ENCODE measurements at places on chromosomes 5 and 9.

- no peak overlapping the region for H3K4me3 ChIP-seq
- no peaks in the 10 kb centered on the region for H3K36me3 ChIP-seq
- no peak overlapping the region for H3K27ac ChIP-seq
- no peak for DNase-seq
- no peaks in the 10 kb centered on the region for H3K27me3 ChIP-seq
- no peaks in the 10 kb centered on the region for H3K4me1 ChIP-seq
Observed at GRCh38 chr5:130710596-130710995, 454.5 kb downstream of the HINT1 start.

GRCh38 chr5:24767086-24767485 lies 122.3 kb upstream of the CDH10 start:
- H3K4me1 ChIP-seq: no peaks in the 10 kb centered on the region
- H3K36me3 ChIP-seq: no peaks in the 10 kb centered on the region
- H3K4me3 ChIP-seq: no peak overlapping the region
- H3K27ac ChIP-seq: no peak overlapping the region
- DNase-seq: no peak

DNA sequence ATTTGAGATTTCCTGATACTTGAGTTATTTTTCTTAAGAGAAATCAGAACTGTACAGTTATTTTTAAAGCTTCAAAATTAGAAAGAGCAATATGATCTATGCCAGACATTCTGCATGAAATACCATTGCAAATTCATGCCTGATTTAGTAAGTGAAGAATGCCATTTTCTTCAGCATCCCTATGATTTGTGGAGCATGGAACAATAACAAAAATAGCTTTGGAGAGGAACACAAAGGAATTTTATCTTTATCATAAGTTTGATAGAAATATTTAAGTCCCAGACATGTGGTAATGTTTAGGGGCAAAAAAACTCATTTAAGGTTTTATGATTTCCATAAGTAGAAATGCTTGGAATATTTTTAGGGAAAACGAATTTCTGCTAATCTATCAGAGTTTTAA lies 1863.4 kb downstream of the EFNA5 start:
- no peak overlapping the region for H3K27ac ChIP-seq
- no peak for DNase-seq
- H3K27me3 ChIP-seq: no peaks in the 10 kb centered on the region
- no peak overlapping the region for H3K4me3 ChIP-seq

- H3K4me3 ChIP-seq: no peak overlapping the region
- H3K27ac ChIP-seq: no peak overlapping the region
- no peaks in the 10 kb centered on the region for H3K36me3 ChIP-seq
- H3K27me3 ChIP-seq: no peaks in the 10 kb centered on the region
- H3K4me1 ChIP-seq: no peaks in the 10 kb centered on the region
Observed at GRCh38 chr9:13437866-13438265, 158.4 kb upstream of the MPDZ start.

- DNase-seq: peak; percentile 35
- no peaks in the 10 kb centered on the region for H3K36me3 ChIP-seq
- H3K4me1 ChIP-seq: peaks cover 32% of the 10 kb centered on the region
- no peak overlapping the region for H3K27ac ChIP-seq
- no peak overlapping the region for H3K4me3 ChIP-seq
Observed at GRCh38 chr5:16894236-16895057, 41.6 kb downstream of the MYO10 start.

GRCh38 chr5:133401731-133402347 lies 210.5 kb downstream of the FSTL4 start:
- H3K27me3 ChIP-seq: no peaks in the 10 kb centered on the region
- no peak overlapping the region for H3K27ac ChIP-seq
- H3K4me1 ChIP-seq: no peaks in the 10 kb centered on the region
- H3K36me3 ChIP-seq: no peaks in the 10 kb centered on the region

DNA sequence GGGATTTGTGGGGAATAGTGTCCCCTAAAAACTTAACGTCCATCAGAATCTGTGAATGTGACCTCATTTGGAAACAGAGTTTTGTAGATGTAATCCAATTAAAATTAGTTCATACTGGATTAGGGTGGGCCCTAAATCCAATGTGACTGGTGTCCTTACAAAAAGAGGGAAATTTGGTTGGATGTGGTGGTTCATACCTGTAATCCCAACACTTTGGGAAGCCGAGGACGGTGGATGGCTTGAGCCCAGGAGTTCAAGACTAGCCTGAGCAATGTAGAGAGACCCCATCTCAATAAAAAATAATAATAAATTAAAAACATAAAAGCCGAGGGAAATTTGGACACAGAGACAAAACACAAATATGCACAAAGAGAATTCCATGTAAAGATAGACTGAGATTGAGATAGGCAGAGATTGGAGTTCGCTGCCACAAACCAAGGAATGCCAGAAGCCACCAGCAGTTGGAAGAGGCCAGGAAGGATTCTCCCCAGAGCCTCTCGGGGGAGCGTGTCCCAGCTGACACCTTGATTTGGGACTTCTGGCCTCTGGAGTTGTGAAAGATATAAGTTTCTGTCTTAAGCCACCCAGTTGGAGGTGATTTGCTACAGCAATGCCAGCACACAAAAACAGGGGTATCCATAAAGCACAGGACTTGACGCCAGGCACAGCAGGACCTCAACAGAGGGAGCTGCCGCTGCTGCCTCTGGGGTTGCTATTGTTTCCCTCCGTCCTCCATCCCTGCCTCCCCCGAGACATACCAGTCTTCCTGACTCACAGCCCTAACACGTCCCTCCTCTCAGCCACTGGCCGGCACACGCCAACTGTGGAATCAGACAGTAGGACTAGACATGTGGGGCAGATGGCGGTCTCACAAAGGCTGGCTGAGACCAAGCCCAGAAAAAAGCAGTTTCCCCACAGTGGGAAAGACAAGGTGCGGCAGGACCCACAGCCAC lies 73.8 kb upstream of the IL17B start:
- H3K4me1 ChIP-seq: peaks cover 44% of the 10 kb centered on the region
- H3K27me3 ChIP-seq: no peaks in the 10 kb centered on the region
- peak overlapping the region; percentile 87 for H3K27ac ChIP-seq
- DNase-seq: no peak
- no peak overlapping the region for H3K4me3 ChIP-seq

DNA sequence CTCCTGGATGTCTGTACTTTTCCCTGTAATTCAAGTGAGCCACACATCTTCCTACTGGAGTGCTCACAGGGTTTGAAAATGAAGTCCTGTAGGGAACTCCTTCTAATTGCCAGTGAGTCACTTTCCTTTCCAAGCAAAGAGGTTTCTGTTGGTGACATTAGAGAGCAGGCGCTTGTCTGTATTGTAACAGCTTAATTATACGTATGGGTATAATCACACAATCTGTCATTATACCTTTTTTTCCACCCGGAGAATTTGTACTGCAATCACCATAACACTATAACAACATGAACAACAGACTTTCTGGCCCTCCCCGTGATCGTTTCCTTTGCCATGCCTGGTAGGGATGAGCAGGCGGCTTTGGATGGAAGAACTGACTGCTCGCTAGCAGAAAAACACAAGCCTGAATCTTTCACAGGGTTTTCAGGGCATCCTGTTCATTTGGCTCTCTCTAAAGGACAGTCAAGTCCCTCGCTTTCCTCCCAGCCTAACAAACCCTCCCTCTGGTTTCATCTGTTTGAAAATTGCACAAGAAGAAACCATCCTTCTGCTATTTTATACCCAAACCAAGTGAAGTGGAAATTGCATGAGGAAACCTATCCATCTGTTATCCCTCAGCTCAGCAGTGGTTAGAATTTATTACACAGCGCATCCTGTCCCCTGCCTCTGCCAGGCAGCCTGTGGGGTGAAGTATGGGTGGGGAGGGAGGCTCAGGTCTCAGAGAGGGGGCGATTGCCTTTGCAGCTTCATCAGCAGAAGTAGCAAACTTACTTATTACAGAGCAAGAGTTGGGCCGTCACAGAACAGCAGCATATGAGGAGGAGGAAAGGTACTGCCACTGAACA lies 307.0 kb upstream of the TLE4 start:
- H3K4me3 ChIP-seq: no peak overlapping the region
- H3K27me3 ChIP-seq: no peaks in the 10 kb centered on the region
- no peak overlapping the region for H3K27ac ChIP-seq
- no peak for DNase-seq
- no peaks in the 10 kb centered on the region for H3K36me3 ChIP-seq
- H3K4me1 ChIP-seq: no peaks in the 10 kb centered on the region
